ENCODE measurements at places on chromosomes 16 and 17. TPM values are rescaled to one million over a fixed set of nuclear protein-coding genes. Genes with fewer than 3 reads are reported as not detected.

DNA sequence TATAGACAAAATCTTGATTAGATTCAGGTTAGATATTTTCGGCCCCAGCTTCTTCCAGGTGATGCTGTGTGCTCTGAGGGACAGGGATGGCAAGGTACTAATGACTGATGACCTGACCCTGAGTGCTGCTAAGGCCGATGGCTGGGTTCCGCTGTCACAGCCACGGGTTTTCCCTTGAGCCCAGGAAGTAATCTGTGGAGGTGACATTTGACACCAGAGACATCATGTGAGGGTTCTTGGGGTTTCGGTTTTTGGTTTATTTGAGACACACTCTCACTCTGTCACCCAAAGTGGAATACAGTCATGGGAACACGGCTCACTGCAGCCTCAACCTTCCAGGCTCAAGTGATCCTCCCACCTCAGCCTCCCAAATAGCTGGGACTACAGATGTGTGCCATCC lies 9.8 kb downstream of the OTOP3 start:
- DNase-seq = no peak

GRCh38 chr17:4199818-4200402 lies 56.9 kb downstream of the CYB5D2 start:
- DNase-seq = no peak

DNA sequence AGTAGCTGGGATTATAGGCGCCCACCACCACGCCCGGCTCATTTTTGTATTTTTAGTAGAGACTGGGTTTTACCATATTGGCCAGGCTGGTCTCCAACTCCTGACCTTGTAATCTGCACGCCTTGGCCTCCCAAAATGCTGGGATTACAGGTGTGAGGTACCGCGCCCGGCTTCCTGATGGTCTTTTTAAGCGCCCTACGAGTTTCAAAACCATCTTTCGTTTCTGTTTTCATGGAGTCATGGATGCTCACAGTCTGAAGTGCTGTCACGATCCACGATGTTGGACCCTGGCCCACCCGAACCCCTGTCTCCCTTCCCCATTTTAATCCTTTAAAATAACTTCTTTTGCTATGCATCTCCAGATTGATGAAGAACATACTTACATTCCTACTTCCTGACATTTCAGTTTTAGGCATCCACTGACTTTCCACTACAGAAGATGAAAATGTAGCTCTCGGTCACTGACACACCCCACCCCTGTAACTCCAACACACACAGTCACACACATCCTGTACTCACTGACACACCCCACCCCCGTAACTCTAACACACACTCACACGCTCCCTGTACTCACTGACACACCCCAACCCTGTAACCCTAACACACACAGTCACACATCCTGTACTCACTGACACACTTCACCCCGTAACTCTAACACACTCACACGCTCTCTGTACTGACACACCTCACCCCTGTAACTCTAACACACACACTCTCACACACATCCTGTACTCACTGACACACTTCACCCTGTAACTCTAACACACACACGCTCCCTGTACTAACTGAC lies 22.6 kb upstream of the WDR45B start:
- no peak for DNase-seq

- no peak for DNase-seq
These were observed 25.0 kb upstream of the NGFR start for GRCh38 chr17:49469831-49470810.

DNA sequence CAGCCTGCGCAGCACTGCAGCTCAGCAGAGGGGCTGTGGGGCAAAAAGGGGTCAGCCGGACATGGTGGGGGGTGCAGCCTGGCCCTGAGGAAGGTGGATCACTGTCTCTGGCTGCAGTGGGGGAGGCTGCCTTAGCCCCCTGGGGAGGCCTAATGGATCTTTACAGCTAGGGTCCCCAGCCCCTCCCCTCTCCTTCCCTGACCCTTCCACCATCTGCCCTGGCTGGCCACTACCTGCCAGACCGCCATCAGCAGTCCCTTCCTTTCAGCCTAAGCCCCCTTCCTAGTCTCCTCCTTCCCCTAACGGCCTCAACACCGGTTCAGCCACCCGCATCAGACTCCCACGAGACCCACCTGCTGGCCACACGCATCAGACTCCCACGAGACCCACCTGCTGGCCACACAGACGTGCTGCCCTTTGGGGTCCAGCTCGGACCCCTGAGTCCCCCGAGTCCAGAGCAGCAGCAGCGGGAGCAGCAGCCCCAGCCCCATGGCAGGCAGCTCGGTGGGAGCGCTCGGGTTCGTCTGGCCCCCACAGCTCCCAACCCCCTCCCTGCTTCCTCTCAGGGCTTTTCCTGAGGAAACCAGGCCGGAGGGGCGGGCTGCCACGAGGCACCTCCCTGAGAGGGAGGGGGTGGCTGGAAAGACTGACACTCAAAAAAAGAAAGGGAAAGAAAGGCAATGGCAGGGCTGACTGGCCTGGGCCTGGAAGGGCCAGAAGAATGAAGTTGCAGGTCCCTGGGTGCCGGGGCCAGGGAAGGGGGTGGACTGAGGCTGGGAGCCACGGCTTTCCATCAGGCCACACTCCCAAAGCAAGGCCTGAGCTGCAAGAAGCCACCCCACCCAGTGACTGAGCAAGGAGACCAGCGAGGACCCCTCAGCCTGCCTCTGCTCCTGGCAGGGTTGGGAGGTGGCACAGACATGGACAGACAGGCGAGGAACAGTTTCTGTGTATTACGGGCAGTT lies at the start of gene SCARF1:
Gene SCARF1, minus strand, starts transcription at position 526 of the 965 bp plus-strand sequence. Its CDS starts 35 bp downstream, at position 491.
- DNase-seq = no peak

Gene NPIPB9
- 6.6 TPM for total RNA-seq

- DNase-seq = no peak
These were observed 5.6 kb downstream of the NT5C start for GRCh38 chr17:75125984-75126383.

Gene CEP112
- 4.5 TPM for total RNA-seq

DNA sequence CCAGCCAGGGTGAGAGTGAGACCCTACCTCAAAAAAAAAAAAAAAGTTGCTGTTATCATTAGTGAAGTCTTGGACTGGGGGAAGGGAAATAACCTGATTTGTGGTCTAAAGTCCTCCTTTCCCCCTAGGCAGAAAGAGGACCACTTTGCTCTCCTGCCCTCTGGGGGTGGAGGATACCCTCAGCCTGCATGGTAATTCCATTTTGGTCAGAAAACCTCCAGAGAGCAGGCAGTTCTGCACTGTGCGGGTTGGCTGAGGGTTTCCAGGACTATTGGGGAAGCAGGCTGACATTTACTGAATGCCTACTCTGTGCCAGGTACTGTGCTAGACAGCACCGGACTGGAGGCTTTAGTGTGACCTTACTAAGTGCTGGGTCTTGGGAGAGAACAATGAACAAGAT lies 2.6 kb downstream of the ADAP2 start:
- no peak for DNase-seq

- peak; percentile 50 for DNase-seq
These were observed 10.5 kb downstream of the DOK4 start for GRCh38 chr16:57475711-57476339.

DNA sequence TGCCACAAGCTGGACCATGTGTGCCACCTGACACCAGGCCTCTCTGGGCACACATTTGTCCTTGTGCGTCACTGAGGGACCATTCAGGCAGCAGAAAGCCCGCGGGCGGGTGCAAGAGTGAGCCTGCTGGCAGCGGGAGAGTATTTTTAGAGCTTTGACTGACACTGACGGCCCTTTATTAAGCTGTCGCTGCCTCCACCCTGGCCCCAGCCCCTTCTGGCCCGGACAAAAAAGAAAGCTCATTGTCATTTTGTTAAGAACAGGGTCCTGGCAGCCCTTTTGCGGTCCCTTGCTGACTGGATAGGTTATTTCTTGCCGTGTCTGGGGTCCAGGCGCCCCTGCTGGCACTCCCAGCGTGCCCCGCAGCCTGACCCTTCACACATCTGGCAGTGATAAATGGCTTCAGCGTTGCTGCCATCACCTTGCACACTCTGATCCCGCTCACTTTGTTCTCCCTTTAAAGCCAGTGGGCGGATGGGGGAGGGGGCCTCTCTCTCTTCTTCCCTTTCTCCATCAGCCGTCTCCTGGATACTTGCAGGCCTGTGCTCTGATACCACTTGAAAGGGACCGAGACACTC lies 78.4 kb upstream of the NKD1 start:
- no peak for DNase-seq

DNA sequence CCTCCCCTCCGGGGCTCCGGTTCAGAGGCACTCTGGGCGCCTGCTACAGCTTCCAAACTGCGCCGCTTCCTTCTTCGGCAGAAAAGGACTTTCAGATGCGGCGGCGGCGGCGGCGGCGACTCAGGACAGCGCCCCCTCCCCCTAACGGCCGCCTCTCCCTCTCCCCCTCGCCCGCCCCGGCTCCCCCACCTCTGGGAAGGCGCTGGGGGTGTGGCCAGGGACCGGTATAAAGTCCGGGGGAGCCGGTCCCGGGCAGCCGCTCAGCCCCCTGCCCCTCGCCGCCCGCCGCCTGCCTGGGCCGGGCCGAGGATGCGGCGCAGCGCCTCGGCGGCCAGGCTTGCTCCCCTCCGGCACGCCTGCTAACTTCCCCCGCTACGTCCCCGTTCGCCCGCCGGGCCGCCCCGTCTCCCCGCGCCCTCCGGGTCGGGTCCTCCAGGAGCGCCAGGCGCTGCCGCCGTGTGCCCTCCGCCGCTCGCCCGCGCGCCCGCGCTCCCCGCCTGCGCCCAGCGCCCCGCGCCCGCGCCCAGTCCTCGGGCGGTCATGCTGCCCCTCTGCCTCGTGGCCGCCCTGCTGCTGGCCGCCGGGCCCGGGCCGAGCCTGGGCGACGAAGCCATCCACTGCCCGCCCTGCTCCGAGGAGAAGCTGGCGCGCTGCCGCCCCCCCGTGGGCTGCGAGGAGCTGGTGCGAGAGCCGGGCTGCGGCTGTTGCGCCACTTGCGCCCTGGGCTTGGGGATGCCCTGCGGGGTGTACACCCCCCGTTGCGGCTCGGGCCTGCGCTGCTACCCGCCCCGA lies at the start of gene IGFBP4:
Gene IGFBP4, plus strand, starts transcription at position 255 of the 792 bp plus-strand sequence. Its CDS starts 286 bp downstream, at position 541.
- DNase-seq = peak; percentile 64

GRCh38 chr17:8118769-8119580 lies 661 bp upstream of the ALOXE3 start:
- peak; percentile 82 for DNase-seq

GRCh38 chr16:75027520-75028300 lies 28.9 kb downstream of the ZNRF1 start:
- no peak for DNase-seq

Gene TOX3
- 0.10 TPM for total RNA-seq

Measured in T-cell (primary cell).